NCI-H526 treated with DMSO at 0.1 percent for 48 hours (cell line): ENCODE measurements at places on chromosomes 2 and 18.

DNA sequence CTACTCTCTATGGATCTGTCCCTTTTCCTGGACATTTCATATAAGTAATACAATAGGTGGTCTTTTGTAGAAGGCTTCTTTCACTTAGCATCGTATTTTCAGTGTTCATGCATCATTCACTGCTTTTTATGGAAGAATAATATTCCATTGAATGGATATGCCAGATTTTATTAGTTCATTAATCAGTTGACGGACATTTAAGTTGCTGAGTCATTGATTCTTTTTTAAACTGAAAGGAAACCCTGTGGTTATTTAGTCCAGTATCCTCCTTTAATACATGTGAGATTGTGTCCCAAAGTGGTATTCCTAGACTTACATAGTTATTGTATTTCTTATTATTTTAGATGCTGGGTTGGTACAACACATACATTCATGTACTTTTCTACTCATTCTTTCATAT is 162.1 kb upstream of the UNC80 start:
- DNase-seq = no peak

GRCh38 chr2:33107690-33108482 is 161.1 kb downstream of the LTBP1 start:
- DNase-seq = no peak

GRCh38 chr18:59918320-59918755 is 18.5 kb downstream of the PMAIP1 start:
- peak; percentile 79 for DNase-seq

- no peak for DNase-seq
These were observed 12.6 kb downstream of the RELCH start for GRCh38 chr18:62199629-62200028.

GRCh38 chr18:8503248-8503647 is 106.0 kb upstream of the RAB12 start:
- no peak for DNase-seq

GRCh38 chr2:72011791-72012190 is 135.9 kb downstream of the CYP26B1 start:
- no peak for DNase-seq

GRCh38 chr2:181419129-181419855 is 37.9 kb upstream of the ITGA4 start:
- DNase-seq = no peak

DNA sequence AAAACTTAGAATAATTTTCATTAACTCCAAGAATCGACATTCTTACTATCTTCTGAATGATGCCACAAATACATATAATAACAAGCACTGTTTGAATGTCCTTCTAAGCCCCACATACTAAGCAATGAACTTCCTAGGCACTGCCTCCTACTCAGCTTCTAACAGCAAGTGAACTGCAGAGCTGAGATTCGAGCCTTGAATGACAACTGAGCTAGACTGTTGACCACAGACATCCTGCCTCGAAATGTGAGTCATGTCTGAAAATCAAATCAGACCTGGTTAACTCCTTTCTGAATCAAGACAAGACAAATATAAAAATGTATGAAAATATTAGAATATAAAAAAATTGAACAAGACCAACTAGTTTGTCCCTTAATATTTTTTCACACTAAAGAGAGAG is 108.1 kb downstream of the MYT1L start:
- DNase-seq = no peak

- DNase-seq = no peak
These were observed 1.6 kb upstream of the ZNF385B start for GRCh38 chr2:179862898-179863458.

DNA sequence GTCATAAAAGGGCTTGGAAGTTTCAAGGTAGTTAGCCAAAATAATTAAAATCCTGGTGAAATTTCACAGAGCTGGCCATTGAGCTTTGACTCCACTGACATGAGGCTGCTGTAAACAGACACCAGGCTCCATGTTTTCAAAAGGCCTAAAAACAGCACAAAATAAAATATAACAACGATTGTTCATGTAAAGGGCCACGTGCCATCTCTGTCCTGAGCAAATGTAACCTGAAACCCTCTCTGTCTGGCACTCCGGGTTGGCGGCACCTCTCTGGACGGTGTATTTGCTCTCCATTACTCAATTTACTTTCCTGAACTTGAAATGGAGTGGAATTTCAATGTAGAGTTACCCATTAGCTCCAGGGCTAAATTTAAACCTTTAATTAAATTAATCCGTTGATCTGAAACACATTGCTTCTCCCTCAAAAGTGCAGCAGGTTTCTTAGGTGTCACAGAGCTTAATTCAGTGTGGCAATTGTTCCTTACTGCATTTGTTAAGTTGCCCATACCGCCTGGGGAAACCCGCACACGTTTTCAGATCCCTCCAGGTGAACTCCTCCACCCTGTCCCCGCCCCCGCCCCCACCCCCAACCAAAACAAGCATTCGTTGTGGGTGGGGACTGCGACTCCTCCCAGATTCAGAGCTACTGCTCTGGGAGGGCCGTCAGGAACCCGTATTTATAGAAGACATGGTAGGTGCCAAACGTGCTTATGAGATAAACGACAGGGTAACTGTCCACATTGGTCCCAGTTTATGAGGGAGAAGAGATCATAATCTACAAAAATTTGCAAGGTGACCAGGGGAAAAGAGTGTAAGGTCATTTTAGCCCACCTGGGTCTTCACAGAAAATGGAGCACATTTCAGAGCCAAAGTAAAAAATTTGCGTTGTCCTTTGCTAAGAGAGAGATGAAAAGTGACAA is 1.2 kb upstream of the CABLES1 start:
- DNase-seq = peak; percentile 90

- no peak for DNase-seq
These were observed 13.3 kb downstream of the MBP start for GRCh38 chr18:77119101-77119850.

DNA sequence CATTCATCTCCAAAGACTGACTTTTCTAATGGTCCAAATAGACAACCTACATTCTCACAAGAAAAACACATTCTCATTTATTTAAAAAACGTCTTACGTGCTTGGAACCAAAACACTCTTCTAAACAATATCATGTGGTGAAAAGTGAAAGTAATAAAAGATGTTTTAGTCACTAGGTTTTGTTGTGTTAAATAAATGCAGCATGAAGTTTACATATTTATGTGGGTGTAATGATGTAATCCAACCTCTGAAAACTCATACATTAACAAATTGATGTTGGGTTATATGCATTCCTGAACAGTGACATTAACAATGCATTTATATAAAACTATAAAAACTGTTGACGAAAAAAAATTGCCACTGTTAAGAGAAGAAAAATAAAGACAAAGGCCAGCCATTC is 55.1 kb upstream of the ACVR2A start:
- DNase-seq = no peak

DNA sequence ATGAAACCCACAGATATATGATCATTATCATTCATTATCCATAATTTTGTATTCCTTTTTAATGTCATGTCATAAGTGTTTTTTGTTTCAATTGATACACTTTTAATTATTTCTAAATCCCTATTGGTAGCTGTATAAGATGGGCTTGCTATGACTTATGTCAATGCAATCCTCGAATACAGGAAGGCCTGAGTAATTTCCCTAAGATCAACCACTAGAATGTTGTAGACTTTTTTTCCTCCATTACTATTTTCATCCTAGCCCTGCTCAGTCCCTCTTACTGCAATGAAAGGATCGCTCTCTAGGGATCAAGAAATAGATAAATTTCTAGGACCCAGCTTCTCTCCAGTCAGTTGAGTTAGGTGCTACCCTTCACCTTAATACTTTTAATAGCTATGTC is 186.3 kb downstream of the KCNE4 start:
- DNase-seq = no peak

GRCh38 chr2:207674826-207675225 is 36.6 kb upstream of the CCNYL1 start:
- no peak for DNase-seq

GRCh38 chr2:239724851-239725550 is 300.1 kb downstream of the NDUFA10 start:
- no peak for DNase-seq

DNA sequence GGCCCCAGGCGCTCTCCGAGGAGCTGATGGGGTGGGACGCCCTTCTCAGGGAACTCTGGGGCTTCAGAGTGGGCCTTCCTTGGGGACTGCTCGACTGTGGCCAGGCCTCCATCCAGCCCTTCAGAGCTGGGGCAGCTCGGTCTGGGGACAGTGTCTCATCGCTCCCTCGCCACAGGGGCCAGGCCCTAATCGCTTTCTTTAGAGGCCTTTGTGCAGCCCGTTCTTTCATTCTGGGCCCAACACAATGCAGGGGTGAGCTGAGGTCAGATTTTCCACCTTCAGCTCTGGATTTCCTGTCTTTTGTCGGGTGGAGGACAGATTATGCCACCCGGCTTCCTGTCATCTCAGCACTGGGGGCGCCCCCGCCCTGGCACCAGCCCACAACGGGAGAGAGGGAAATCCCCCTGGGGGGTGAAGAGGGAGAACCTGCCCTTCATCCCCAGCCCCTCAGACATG is 25.2 kb downstream of the MYCN start:
- no peak for DNase-seq

GRCh38 chr2:75090770-75091515 is 108.4 kb downstream of the TACR1 start:
- no peak for DNase-seq

- DNase-seq = no peak
These were observed 21.6 kb downstream of the PTPN2 start for GRCh38 chr18:12862467-12862866.

DNA sequence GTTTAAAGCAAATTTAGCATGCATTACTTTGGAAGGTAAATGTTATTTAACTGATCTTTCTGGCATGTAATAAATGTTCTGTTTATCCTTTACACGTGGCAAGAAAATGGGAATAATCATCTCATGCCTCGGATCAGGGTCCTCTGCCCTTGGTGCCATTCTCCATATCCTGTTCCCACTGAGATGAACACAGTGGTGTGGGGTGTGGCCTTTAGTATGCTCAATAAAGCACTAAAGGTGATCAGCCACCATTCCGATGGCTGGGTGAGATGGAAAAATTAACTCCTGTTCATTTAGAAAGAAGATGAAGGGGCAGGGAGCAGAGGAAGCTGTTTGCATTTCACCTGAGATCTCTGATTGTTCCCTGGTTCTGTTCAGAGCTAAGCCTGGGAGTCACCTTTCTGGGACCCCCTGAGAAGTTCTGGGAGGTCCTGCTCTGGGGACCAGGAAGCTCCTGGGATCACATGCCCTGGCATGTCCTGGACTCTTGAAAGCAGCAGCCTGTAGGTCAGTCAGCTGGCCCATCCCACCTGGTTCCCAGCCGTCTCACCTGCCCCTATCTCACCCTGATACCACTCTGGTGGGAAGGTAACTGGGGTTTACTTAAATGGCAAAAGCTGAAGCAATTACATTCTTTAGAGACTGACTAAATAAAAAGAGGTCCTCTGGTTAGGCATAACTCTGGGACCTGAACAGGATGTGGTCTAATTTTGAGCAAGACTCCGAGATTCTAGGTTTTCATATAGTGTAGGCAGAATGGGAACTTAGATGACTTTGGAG is 288.9 kb upstream of the EPAS1 start:
- no peak for DNase-seq

DNA sequence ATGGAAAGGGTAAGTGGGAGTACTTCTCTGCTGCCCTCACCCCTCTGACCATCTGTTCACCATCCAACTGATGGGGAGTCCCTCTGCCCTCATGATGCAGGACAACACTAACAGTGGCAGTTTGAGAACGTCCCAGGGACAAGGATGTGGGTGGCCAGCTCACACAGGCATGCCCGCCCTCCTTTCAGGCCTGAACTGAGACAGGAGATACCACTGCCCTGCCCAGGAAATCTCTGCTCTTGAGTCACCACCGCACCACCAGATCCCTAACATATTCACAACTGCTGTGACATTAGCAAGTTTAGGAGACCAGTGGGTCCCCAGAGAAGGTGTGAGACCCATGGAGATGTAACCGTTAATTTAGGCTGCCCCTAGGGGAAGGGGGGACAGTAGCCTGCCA is 66.2 kb downstream of the TRAPPC8 start:
- no peak for DNase-seq

DNA sequence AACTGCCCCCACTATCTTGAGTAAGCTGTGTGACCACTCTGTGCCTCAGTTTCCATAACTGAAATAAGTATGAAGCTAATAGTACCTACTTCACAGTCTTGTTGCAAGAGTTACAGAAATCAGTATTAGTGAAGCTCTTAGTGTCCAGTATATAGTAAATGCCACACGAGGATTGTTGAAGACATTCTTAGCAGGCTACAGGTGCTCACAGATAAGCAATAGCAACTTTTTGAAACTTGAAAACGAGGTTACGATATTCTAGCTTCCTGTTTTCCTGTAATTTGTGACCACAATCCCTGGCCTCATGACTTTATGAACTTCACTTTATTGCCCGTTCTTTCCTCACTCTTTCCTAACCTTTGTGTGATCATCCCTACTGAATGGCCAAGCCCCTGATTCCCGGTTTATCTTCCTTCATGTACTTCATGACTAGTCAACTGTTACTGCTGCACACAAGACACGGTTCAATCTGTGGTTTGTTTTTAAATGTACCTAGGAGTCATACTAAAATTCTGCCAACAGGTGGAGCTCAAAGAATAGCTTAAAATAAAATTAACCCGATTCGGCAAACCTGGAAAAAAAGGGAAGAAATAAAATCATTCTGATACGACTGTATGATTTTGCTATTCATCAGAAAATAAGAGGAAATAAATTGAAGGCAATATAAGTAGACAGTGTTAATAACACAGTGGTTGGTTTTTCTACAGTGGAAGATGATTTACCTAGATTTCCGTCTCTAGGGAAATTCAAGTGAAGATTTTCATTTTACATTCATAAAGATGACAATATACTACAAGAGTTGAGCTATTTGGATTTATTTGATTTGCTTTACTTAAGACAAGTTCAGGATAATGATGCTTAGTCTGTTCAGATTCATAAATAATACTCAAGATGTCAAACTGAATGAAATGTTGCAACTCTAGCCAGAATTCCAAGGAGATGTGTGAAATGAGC is 38.1 kb upstream of the STAT1 start:
- peak; percentile 48 for DNase-seq

GRCh38 chr18:64379662-64380061 is 230.8 kb upstream of the LINC00305 start:
- no peak for DNase-seq

- DNase-seq = no peak
These were observed 275.3 kb downstream of the KCNS3 start for GRCh38 chr2:18153741-18154140.

GRCh38 chr2:191818725-191819350 is 28.1 kb downstream of the CAVIN2 start:
- DNase-seq = no peak

- DNase-seq = no peak
These were observed 89.3 kb upstream of the TMEM247 start for GRCh38 chr2:46390036-46390435.

DNA sequence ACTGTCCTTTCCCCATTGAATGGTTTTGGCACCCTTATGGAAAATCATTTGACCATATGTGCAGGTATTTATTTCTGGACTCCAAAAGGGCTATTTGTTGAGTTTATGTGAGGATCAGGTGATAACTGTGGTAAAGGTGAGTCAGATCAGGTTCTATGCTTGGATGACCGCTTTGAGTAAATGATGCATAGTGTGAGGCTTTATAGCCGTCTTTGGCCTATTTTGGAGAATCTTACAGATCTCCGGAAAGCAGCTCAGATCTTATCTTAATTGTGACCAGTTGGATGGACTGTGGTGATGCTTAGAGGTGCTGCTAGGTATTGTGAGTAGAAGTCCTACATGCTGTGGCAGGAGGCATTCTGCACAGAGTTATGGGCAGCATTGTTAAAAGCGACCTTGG is 126.2 kb downstream of the METTL8 start:
- DNase-seq = no peak

- DNase-seq = no peak
These were observed 196.2 kb downstream of the VWC2L start for GRCh38 chr2:214607051-214607450.

- no peak for DNase-seq
These were observed 236.8 kb downstream of the AFF3 start for GRCh38 chr2:99905636-99906035.
